Spleen (tissue), 13 donors: ENCODE measurements at places on chromosomes 11 and 22. TPM values are rescaled to one million over a fixed set of nuclear protein-coding genes. Genes with fewer than 3 reads are reported as not detected.

DNA sequence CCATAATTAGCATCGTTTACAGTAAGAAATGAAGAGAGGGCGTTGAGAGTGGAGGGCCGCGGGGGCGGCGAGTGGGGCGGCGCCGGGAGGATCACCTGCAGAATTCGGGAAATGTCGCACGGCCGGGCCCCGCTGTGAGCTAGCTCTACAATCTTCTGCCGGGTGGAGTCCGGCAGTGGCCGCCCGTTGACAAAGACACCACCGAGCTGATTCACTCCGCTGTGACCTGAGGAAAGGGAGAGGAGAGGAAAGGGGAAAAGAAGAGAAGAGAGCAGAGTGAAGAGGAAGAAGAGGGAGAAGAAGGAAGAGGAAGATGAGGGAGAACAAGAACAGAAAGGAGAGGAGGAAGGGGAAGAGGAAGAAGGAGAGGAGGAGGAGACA is 8.5 kb downstream of the PAX6 start:
- no peaks in the 10 kb centered on the region for H3K36me3 ChIP-seq
- DNase-seq, result peak; percentile 66
- H3K4me1 ChIP-seq, result peaks cover 27% of the 10 kb centered on the region
- no peak overlapping the region for H3K27ac ChIP-seq

DNA sequence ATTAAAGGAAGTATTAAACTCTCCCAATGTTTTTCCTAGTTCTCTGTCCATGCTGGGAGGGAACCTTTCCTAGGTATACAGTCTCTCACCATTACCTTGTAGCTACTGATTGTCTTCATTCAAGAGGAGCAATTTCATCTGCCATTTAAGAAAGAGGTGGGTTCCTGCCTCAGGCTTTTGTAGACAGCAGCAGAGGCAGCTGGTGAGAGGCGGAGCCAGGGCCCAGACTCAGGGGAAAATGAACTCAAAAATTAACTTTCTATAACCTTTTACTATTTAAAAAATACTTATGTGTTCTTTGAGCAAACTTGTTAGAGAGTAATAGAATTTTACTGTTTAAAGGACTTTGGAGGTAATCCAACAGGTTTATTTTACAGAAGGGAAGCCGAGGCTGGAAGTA is 133.0 kb downstream of the SNX19 start:
- no peak overlapping the region for H3K27ac ChIP-seq
- no peaks in the 10 kb centered on the region for H3K36me3 ChIP-seq
- H3K4me1 ChIP-seq, result no peaks in the 10 kb centered on the region
- no peak overlapping the region for H3K4me3 ChIP-seq

GRCh38 chr11:2121227-2122130 is 17.7 kb downstream of the IGF2 start:
- H3K4me1 ChIP-seq, result no peaks in the 10 kb centered on the region

- no peak for DNase-seq
- H3K4me3 ChIP-seq, result peak overlapping the region; percentile 24
- H3K27me3 ChIP-seq, result no peaks in the 10 kb centered on the region
- H3K4me1 ChIP-seq, result peaks cover 99% of the 10 kb centered on the region
Measured at GRCh38 chr22:40436505-40437431, 66.4 kb downstream of the SGSM3 start.

- H3K27ac ChIP-seq, result no peak overlapping the region
- no peaks in the 10 kb centered on the region for H3K27me3 ChIP-seq
- H3K4me3 ChIP-seq, result no peak overlapping the region
- H3K36me3 ChIP-seq, result no peaks in the 10 kb centered on the region
Measured at GRCh38 chr22:47309476-47309875, 547.0 kb downstream of the TBC1D22A start.

GRCh38 chr22:49007013-49007653 is 820.5 kb downstream of the BRD1 start:
- DNase-seq, result no peak
- H3K27me3 ChIP-seq, result no peaks in the 10 kb centered on the region
- no peaks in the 10 kb centered on the region for H3K36me3 ChIP-seq
- no peaks in the 10 kb centered on the region for H3K4me1 ChIP-seq
- no peak overlapping the region for H3K4me3 ChIP-seq

- H3K36me3 ChIP-seq, result no peaks in the 10 kb centered on the region
- H3K4me1 ChIP-seq, result no peaks in the 10 kb centered on the region
- H3K27me3 ChIP-seq, result no peaks in the 10 kb centered on the region
Measured at GRCh38 chr11:121958971-121959325, 157.1 kb downstream of the BLID start.

GRCh38 chr11:117443266-117444186 is 115.9 kb downstream of the CEP164 start:
- no peaks in the 10 kb centered on the region for H3K27me3 ChIP-seq
- H3K4me3 ChIP-seq, result no peak overlapping the region
- no peak overlapping the region for H3K27ac ChIP-seq
- H3K36me3 ChIP-seq, result no peaks in the 10 kb centered on the region
- no peaks in the 10 kb centered on the region for H3K4me1 ChIP-seq

GRCh38 chr22:27404441-27404840 is 397.1 kb downstream of the MN1 start:
- no peak overlapping the region for H3K27ac ChIP-seq
- no peaks in the 10 kb centered on the region for H3K4me1 ChIP-seq
- H3K27me3 ChIP-seq, result no peaks in the 10 kb centered on the region
- no peak overlapping the region for H3K4me3 ChIP-seq

DNA sequence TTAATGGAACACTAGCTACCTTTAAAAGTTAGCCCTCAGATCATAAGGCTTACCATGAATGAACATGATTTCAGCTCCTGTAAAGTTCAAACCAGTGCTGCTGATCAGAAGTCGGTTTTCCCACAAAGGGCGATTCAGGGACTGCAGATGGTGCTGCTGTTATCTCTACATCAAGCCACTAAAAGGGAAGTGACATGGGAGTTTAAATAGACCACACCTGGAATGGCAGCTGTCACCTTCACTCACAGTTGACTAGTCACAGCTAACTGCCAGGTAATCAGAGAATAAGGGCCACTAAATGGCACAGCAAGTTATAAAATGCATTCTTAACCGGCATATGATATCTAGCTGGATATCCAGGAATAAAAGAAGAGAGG is 581.1 kb upstream of the ARHGAP42 start:
- no peak for DNase-seq
- H3K27me3 ChIP-seq, result no peaks in the 10 kb centered on the region
- H3K36me3 ChIP-seq, result no peaks in the 10 kb centered on the region
- no peak overlapping the region for H3K4me3 ChIP-seq
- H3K4me1 ChIP-seq, result no peaks in the 10 kb centered on the region
- no peak overlapping the region for H3K27ac ChIP-seq

GRCh38 chr11:126456783-126457542 is 101.5 kb downstream of the ST3GAL4 start:
- H3K4me1 ChIP-seq, result peaks cover 32% of the 10 kb centered on the region
- no peak overlapping the region for H3K27ac ChIP-seq
- no peak for DNase-seq
- H3K27me3 ChIP-seq, result no peaks in the 10 kb centered on the region

The KRTAP5-7 gene
- 0.13 TPM for polyA plus RNA-seq

The ZNRD2 gene
- 42.5 TPM for polyA plus RNA-seq

The NXPE2 gene
- polyA plus RNA-seq, result not detected

The SLC25A18 gene
- polyA plus RNA-seq, result 2.9 TPM

The UPK3A gene
- polyA plus RNA-seq, result 2.7 TPM

The TMPRSS4 gene
- 0.09 TPM for polyA plus RNA-seq

The MS4A6E gene
- polyA plus RNA-seq, result 0.65 TPM
